ENCODE measurements at places on chromosomes 7 and 10.
A peak's percentile ranks its signal among the peaks of the same experiment; 100 is the strongest.

DNA sequence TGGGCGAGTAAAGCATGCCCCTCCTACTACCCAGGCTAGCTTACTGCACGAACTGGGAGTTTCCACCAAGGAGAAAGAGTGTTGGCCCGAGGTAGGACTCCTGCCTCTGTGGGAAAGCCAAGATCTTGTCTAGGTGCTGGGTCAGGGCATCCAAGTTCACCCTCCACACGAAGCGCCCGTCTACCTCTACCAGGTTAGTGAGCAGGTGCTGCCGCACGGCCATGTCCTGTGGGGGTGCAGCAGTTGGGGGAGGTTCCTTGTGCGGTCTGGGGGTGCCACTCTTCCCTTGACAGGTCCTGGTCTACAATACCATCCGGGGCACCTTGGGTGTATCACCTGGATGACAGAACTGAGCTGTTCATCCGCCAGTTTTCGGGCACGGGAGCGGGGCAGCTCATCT lies 1.7 kb downstream of the ABHD11 start:
- DNase-seq, result no peak

GRCh38 chr10:69742928-69743602 lies 58.6 kb upstream of the COL13A1 start:
- no peak for DNase-seq

GRCh38 chr7:490461-491291 lies 29.0 kb downstream of the PDGFA start:
- DNase-seq, result peak; percentile 53

DNA sequence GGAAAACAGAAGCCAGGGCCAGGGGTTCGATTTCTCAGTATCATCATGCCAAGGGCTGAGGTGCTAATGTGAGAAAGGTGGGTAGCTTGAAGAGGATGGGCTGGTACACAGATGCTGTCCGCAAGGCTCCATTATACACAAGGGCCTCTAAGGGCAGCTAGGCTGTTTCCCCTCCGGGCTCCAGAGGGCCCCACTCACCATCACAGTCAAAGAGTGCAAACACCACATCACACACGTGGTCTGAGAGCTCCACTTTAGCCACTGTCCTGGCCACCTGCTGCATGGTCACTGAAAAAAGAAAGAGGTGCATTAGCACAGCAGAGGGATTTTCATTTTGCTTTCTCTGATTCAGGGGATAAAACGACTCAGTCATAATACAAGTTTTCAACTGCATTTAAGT lies 20.9 kb upstream of the DNAJB12 start:
- DNase-seq, result no peak

DNA sequence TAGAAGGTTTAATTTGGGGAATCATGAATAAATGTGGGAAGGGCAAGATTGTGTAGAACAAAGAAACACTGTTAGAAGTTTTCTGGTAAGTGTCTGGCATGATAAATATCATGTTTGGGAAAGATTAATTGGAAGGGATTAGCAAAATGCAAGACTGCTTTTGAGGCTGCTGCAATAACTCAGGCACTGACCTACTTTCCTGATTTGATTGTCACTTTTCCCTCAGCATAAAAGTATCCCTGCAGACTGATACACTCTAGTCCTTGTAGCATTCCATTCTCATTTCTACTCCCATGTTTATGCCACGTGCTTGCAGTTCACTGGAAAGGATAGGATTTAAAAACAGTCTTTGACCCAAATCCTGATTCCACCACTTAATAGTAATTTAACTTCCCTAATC lies 303.3 kb upstream of the SEMA3A start:
- no peak for DNase-seq

DNA sequence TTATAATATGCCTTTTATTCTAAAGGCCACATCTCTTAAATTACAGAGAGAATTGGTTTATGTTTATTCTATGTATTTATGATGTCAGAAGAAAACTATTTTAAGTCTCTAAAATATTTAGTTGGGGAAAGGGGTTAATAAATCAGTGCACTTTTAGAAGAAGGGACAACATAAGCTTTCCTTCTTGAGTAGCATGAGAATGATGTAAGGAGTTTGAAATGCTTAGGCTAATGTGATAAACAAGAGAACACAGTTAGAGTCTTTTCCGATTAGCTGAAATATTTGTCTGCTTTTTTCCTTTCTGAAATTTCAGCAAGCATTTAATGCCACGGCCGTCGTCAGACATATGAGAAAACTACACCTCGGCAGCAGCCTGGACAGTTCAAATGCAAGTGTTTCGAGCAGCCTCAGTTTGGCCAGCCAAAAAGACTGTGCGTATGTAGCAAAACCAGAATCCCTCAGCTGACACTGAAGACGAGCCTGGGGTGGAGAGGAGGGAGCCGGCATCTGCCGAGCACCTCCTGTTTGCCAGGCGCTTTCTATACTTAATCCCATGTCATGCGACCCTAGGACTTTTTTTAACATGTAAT lies 176.2 kb downstream of the CCDC3 start:
- no peak for DNase-seq

DNA sequence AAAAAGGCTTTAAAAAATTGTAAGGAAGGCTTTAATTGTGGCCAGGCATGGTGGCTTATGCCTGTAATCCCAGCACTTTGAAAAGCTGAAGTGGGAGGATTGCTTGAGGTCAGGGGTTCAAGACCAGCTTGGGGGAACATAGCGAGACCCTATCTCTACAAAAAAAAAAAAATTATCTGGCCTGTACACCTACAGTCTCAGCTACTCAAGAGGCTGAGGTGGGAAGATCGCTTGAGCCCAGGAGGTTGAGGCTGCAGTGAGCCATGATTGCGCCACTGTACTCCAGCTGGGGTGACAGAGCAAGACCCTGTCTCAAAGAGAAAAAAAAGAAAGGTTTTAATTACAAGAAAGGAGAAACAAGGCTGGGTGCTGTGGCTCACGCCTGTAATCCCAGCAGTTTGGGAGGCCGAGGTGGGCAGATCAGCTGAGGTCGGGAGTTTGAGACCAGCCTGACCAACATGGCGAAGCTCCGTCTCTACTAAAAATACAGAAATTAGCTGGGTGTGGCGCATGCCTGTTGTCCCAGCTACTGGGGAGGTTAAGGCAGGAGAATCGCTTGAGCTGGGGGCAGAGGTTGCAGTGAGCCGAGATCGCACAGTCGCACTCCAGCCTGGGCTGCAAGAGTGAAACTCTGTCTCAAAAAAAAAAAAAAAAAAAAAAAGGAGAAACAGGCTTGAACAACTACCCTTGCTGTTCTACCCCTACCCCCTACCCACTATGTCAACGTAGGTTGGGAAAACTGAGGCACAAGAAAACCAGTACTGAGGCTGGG lies 83.7 kb downstream of the CARD11 start:
- DNase-seq, result no peak

DNA sequence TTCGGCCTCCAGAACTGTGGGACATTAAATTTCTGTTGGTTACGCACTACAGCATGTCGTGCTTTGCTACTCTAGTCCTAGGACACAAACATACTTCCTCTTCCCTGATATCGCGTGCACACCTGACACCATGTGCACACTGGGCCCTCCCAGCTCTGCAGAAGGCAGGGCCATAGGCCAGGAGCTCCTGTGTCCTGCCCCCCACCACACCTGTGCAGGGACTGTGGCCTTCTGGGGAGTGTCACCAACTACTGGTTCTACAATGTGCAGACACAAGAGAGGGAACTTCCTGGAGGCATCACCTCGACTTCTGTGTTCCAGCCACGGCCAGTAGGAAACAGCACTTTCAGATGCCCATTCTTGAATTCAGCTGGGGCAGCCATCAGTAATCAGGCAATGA lies 646.4 kb upstream of the MGMT start:
- DNase-seq, result no peak

- no peak for DNase-seq
Observed at GRCh38 chr7:108063520-108063933, 60.6 kb upstream of the LAMB1 start.

DNA sequence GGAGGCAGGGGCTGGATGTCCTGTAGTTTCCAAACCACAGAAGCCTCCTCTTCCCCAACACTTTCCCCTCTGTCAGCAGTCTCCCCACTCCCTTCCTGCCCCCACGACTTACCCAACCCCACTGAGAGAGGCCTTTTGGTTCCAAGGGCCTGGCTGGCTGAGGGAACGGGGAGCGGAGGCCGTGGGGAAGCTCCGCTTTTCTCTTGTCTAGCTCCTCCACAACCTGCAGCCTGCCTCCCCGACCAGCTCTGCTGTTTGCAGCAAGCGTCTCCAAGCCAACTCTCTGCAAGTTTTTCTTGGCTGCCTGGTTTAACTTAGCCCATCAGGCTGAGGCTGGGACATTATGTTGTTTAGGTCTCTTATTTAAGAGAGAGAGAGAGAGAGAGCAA lies 126.8 kb downstream of the NEURL1 start:
- DNase-seq, result no peak

GRCh38 chr10:70122742-70123141 lies 9.9 kb downstream of the AIFM2 start:
- DNase-seq, result no peak

DNA sequence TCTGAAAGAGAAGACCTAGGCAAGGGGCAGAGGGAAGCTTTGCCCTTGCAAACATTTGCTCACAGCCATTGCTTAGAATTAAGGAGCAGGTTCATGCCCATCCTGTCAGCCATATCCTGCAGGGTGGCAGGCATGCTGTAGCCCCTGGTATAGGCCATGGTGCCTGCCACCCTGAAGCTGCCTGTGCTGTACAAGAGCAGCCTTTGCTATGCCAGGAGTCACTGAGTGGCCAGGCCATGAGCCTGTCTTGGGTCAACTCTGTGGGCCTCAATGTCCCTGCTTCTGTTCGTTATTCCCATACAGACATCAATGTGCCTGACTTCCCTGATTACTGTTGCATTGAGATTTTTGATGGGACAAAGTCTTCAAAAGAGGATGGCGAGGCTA lies 368 bp upstream of the SVOPL start:
- DNase-seq, result no peak

GRCh38 chr10:130045091-130045652 lies 65.5 kb downstream of the C10orf143 start:
- DNase-seq, result no peak

DNA sequence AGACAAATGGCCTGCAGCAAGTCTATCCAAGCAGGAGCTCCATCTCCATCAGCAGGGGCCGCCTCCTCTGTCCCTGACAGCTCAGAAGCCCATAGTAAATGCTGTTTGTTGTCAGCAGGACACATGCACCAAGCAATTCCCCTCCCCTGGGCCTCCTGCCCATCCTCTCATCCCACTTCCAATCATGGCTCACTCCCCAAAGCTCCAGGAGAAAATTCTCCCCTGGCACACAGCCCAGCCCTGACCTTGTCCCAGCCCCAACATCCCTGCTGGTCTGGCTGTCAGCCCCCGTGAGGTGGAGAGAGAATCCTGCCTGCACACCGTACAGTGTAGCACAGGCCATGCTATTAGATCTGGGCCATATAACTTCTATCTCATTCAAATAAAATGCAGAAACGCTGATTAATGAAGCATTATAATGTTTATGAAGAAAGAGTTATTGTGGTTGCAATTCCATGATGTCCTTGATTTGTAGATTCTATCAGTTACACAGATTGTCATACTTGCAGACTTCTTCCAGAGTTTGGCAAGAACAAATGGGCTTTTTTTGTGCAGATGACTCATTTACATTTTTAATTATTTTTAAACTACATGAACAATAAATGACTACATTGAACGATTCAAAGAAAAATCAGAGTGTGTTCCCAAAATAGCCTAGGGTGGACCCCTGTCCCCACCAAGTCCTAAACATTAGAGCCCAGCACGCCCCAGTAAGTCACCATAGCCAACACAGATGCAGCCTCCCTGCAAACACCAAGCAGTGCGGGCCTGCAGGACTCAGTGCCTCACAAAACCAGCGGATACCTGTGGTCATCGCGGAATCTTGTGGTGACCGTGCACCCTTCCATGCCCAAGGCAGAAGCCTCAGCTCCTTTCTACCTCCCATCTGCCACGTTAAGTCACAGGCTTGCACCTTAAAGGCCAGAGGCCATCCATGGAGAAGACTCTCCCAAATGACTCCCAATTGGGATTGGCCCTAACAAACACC lies 70.1 kb downstream of the COBL start:
- DNase-seq, result no peak

DNA sequence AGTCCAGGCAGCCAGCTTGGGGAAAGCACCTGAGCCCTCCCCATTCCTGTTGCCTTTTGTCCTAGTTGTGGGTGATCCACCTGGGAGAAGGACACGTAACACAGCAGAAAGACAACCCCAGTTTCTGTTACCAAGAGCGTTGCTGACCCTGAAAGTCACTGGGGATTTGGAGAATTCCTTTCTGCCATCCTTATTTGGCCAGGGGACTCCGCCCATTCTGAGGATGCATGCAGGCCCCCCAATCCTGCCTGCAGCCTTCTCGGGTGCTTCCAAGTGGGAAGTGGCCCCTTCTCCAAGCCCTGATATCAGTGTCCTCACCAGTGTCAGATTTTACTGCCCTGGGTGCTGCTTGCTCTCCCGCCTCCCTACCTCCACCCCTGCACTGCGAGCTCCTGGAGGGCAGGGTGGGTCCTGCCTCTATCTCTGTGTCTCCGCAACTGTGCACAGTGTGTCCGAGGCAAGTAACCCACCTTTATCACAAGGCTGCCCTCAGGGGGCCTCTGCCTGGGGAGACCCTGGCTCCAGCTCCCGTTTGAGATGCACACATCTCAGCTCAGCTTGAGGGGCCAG lies 9.2 kb upstream of the ADCY1 start:
- no peak for DNase-seq

DNA sequence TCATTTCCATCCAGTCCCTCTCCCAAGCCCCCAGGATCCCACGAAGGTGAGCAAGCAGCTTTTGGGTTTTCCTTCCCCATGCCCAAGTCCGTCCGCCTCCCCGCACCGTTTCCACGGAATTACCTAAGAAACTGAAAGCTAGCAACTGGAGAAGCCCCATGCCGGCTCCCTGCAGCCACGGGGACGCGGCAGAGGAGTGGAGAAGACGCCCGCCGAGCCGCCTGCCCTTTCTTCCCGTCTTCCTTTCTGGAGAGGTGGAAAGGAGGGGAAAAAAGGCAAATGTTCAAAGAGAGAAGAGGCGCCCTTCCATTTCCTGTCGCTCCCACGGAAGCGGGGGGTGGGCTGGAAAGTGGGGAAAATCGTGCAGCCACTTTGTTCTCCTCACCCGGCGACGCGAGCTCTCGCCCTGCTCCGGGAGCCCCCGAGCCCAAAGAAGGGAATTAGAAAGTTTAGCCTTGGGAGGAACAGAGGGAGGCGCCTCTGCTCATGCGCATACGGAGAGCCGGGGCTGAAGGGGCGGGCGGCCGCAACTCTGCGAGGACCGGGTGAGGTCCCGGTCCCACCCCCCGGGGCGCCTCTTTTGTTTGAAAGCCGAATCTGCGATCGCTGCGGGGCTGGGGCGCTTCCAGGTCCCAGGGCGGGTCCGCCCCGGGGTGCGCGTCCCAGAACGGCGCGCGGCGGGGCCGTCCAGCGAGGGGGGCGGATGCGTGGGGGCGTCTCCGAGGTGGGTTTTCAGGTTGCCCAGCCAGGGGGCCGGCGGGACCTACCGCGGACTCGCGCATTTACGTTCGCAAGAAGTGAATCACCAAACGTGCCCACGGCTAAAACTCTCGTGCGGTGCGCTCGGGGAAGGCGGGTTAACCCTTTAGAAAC lies at the start of gene LAMB1:
TSS of gene LAMB1 (minus strand) at position 436 of the 873 bp plus-strand sequence. CDS start at position 160, 276 bp downstream.
- no peak for DNase-seq

GRCh38 chr10:85319826-85320225 lies 991.4 kb downstream of the CCSER2 start:
- no peak for DNase-seq

- DNase-seq, result no peak
Observed at GRCh38 chr10:78578929-78579328, 489.8 kb upstream of the ZMIZ1 start.

Data from skeletal muscle cell (primary cell).